ENCODE measurements at places on chromosomes 12 and 14.

GRCh38 chr14:42192738-42193653 lies 586.3 kb downstream of the LRFN5 start:
- no peak for ATAC-seq

DNA sequence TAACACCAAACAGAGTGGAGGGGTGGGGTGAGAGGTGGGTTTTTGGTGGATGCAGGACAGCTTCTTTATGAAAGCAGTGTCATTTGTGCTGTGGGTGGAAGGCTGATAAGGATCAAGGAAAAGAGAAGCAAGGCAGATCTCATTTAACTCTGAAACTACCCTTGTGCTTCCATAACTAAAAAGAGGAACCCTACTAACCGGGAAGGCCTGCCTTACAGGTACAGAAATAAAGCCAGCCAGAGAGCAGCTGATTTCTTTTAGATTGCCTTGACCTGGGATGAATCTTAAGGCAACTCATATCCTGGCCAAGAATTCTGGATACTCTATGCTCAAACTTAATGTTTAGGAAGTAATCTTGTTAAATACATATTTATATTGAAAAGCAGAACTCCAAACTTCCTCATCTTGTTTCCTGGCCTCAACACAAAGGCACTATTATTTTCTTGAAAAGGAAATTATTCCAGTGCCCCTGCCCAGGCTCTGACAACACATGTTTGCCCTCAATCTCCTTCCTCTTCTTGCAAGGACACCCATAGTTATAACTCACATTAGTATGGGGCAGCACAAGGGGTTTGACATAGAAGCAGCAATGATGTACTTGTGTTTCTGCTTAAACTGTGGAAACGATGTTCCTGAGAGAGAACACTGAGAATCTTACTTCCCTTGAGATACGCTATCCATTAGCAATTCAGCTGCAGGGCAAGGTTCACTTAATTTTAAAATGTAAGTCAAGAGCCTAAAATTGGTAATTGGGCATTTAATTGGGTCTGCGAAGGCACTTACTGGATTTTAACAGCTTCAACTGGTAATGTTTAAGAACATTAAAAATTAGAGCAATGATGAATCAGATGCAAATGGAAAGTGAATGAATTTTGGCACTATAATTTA lies 173.7 kb downstream of the STXBP6 start:
- no peak for ATAC-seq

- ATAC-seq = no peak
Observed at GRCh38 chr12:129873111-129873832, 30.6 kb downstream of the TMEM132D start.

GRCh38 chr14:76057914-76058313 lies 72.4 kb downstream of the IFT43 start:
- ATAC-seq = no peak

DNA sequence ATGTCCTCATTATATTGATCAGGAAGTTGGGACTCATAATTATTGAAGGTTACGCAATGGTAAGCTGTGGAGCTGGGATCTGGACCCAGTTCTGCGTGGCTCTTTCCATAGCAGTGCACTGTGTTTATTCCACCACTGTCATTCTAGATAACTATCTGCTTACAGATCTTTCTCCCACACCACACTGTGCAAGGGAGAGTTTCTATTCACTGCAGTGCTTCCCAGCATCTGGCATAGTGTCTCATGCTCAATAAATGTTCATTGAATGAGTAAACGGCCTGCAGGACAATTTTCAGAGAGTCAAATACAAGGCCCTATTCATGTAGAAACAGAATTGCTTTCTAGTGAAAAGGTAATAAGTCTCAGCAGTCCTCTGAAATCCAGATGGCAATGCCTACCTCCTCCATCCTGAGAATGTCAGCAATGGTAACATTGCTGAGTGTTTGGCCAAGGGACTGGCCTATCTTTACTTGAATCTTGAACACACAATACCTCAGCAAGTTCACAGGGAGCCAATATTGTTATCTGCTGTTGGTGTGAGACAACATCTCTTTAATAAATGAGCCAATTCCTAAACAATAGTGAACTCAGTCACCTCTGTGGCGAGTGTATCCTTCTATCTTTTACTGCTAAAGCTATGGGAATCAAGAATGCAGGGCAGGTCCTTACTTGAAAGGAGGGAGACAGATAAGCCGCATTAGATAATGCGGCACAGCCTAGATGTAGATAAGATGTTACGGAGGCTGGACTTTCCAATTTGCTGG lies 332.4 kb upstream of the PRICKLE1 start:
- ATAC-seq = no peak

GRCh38 chr14:101217616-101218371 lies 314.3 kb upstream of the RTL1 start:
- ATAC-seq = no peak

- no peak for ATAC-seq
Observed at GRCh38 chr14:99981806-99982205, 83.4 kb upstream of the EVL start.
